ENCODE measurements at places on chromosomes 7 and 10.

DNA sequence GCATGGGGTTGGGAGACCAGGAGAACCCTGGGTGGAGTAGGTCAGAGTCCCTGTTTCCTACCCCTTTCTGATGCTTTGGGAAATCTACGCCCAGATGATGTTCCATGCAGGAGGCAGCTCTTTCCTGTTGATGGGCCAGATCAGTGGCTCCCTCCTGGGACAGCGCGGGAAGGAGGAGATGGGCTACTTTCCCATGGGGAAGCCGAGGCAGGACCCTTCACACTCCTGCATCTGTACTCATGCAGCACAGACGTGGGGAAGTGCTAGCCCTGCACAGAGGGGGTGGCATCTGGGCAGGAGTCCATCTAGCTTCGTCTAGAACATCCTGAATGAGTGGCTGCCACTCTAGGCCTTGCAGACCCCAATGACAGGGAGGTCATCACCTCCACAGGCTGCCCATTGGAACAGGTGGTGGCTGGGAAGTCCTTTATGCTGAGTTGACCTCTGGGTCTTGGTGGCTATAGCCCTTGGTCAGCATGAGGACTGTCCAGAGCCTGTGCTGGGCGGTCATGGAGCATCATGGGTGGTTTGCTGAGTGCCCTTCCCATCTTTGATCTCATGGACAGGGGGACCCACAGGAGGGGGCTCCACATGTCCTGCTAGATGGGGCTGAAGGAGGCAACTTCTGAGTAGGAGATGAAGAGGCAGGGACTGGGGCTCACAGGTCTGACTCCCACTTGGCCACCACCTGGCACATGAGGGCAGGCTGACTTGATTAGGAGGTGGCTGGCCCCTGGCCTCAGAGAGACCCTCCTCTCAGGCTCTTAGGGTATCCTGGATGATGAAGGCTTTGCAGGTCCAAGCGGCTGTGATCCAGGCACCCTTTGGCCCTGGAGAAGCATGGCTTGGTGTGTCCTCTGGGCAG, 24.6 kb downstream of the RAMP3 start:
- no peak for DNase-seq

GRCh38 chr7:135386181-135386580, 123.7 kb downstream of the CNOT4 start:
- DNase-seq: no peak

DNA sequence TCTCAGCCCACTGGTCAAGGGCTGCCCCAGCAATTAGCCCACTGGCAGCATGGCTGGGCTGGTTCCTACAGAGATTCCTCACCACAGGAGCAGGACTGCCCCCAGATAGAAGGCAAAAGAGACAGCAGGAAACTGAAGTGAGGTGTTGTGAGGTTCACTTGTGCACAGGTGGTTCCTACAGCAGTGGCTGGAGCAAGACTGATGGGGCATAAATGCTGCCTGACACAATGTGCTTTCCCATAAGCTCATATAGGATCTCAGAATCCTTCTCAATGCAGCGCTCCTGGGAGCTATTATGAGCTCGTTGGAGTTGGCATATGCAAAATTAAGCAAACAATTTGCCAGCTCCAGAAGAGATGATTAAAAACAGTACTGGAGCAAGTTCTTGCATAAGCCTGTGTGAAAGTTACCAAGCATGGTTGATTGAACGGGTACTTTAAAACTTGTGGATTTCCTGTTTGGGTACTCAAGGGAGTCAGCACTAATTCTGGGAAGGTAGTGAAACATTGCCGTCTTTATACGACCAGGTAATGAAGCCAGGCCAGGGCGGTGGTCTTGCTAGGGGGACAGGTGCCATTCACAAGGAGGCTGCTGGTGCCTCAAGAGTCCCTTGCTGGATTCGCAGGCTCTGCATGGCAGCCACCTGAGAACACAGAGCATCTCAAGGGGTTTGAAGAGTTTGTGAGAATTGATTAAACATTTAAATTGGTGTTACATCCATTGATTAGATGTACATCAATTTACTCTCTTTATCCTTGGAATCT, 20.3 kb upstream of the PRKCQ start:
- DNase-seq: no peak

- no peak for DNase-seq
Measured at GRCh38 chr7:32494946-32495297, 367 bp upstream of the AVL9 start.

DNA sequence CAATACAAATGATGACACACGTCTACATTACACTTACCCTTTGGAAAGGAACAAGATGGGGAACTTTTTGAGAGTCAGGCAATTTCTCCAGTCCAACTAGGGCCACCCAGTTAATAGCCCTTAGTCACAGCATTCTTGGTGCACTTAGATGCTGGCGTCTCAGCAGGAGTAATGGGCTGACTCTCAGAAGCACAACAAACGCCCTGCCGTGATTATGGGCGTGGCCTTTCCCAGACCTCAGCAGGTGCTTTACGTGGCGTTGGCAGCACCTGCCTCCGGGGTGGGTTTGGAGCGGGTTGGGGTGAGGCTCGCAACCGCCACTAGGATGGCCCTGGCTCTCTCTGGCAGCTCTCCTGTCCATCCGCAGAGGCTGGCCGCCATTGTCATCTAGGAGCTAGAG, 147.6 kb upstream of the SHH start:
- DNase-seq: no peak

DNA sequence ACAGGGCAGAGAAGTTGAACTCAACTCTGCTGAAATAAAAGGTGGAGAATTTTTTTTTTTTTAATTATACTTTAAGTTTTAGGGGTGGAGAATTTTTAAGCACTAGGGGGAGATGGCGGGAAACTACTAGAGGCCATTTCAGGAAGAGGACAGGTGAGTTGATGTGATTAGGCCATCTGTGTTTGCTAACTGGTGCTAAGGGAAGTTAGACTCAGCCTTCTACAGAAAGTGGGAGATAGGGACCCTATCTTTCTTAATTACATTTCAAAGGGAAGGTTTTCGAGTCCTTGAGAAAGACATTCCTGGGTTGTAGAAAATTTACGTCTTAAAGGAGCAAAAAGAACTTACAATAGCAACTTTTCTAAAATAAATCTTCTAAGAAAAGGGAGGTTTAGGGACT, 124.8 kb downstream of the LHFPL3 start:
- DNase-seq: no peak

GRCh38 chr10:50567384-50567783, 56.4 kb downstream of the SGMS1 start:
- peak; percentile 31 for DNase-seq

- DNase-seq: no peak
Measured at GRCh38 chr7:137579913-137580640, 236.5 kb upstream of the PTN start.

DNA sequence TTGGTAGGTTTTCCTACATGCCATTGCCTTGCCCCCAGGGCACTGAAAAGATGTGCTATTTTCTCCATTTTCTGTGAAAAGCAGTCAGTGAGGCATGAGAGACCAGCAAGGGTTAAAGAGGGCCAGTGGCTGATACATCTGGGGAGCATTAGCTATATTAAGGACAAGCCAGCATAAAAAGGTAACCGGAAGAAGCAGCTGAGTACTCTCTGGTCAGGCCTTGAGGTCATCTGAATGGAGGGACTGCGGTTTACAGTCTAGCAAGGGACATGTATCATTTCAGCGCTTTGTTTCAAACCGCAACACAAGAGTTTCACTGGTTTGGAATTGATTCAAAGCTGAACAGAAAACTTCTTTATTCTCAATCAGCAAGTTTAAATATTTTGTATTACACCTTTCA, 120.4 kb downstream of the EPDR1 start:
- DNase-seq: no peak

DNA sequence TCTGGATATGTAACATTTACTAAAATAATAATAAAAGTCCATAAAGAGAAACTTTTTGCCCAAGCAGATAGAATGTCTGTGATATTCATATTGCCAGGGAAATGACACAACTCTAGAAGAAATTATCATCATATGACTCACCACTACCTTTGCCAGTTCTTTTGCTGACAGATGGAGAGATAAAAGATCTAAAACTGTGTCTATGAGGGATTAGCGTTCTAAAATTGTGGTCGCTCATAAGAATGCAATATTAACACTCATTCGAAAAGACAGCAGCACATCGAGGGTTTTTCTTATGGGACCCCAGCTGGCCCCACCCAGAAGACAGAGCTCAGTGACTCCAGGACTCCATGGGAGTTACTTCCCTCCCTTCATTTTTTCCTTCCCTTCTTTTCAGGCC, 16.6 kb upstream of the LANCL2 start:
- no peak for DNase-seq

DNA sequence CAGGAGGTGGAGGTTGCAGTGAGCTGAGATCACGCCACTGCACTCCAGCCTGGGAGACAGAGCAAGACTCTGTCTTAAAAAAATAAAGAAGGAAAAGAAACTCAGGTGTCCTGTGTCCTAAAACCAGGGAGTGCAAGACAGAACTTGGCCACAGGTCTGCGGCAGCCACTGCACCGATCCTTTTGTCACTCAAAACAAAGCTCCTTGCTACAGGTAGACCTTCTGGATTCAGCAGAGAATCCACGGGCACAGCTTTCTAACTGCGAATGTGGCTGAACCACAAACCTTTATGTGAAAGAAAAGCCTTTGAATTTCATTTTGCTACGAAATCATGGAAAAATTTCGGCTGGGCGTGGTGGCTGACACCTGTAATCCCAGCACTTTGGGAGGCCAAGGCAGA, 634.9 kb downstream of the CALN1 start:
- no peak for DNase-seq

GRCh38 chr7:17211307-17211836, 87.1 kb upstream of the AHR start:
- no peak for DNase-seq

DNA sequence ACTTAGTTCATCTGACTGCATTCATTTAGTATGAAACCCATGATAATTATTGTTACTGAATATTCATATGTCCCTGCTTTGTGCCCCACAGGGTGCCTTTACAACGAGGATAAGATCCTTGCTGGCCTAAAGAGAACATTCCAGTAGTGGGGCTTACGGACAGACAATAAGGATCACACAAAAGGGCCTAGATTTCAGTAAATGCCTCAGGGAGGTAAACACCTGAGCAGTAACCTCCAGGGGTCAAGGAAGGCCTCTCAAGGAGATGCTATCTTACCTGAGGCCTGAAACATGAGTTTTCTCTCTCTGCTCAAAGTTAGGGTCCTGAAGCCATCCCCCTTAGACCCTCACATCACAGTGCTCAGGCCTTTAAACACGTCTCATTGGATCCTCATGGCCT, 228.7 kb downstream of the TCF7L2 start:
- DNase-seq: no peak
